ENCODE measurements at places on chromosomes 12 and 14. TPM values are rescaled to one million over a fixed set of nuclear protein-coding genes. Genes with fewer than 3 reads are reported as not detected.

The ALG10 gene
- total RNA-seq = 14.7 TPM

The GRIN2B gene
- total RNA-seq = 23.4 TPM

The PYM1 gene
- total RNA-seq = 39.3 TPM

The HSPB8 gene
- total RNA-seq = 17.1 TPM

GRCh38 chr12:121023799-121024198 lies 7.5 kb upstream of the C12orf43 start:
- H3K36me3 ChIP-seq = no peaks in the 10 kb centered on the region
- DNase-seq = no peak
- no peak overlapping the region for H3K4me3 ChIP-seq
- no peaks in the 10 kb centered on the region for H3K27me3 ChIP-seq

DNA sequence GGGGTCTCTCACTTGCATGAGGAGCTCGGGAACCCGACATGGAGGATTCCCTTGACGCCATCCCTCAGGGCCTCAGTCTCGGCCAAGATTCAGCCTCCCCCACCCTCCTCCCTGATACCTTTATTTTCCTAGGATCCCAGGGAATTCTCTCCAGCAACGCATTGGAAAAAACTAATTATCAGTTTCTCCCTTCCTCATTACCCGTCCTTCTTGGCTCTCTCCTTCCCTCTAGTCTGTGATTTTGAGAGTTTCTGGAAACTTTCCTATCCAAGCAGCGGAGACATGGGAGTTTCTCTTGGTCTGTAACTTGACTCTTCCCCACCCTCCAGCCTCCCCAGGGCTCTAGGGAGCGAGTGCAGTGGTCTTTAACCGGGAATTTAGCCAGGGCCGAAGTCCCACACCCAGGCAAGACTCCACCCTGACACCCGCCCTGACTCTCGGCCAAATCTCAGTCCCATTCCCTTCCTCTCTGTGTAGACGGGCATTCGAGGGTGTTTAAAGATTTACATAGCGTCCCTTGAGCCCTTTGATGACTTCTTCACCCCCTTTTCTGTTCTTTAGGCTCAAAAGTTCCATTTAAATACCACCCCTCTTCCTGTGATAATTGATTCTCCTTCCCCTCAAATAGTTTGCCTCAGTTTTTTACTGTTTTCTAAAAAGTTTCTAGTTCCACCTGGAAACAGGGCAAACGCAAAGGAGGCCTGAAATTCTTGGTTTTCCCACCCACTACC lies 6.7 kb downstream of the HOXC5 start:
- H3K4me1 ChIP-seq = peaks cover 23% of the 10 kb centered on the region
- H3K4me3 ChIP-seq = no peak overlapping the region
- DNase-seq = no peak
- H3K27me3 ChIP-seq = no peaks in the 10 kb centered on the region

DNA sequence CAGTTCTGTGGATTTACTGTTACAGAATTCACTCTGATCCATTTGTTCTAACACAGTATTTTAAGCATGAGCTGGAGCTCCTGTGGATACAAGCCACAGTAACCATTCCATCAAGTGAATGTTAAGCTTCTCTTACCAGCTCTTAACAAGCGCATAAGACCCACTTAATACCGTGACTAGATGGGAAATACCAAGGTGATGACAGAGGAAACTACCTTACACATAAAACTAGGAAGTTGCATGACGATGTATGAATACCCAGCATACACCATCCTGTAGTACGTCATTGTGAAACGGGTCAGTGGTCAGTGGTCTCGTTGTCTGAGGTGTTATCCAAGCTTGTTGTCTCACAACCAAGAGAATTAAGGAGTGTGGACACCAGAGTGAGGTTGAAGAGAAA lies 2.0 kb upstream of the GALC start:
- no peak overlapping the region for H3K4me3 ChIP-seq
- H3K4me1 ChIP-seq = peaks cover 17% of the 10 kb centered on the region
- H3K27me3 ChIP-seq = no peaks in the 10 kb centered on the region
- DNase-seq = no peak
- peak overlapping the region; percentile 61 for H3K27ac ChIP-seq

DNA sequence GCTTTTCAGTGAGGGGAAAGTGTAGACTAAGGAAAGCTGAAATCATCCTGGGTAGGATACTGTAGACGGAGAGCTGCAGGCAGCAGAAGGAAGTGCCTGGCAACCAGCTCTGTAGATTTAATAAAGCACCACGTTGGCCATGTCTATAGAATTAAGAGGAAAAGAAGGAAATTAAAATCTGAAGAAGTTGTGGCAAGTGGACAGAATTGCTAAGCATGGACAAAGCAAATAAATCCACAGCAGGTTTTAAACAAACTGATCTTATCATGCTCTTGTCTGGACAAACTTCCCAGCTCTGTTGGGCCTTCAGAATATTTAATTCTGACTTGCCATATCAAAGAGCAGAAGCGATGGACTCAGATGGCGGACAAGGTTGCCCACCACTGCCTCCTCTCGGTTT lies 27.2 kb upstream of the EVL start:
- H3K27me3 ChIP-seq = no peaks in the 10 kb centered on the region
- H3K4me3 ChIP-seq = no peak overlapping the region
- no peak overlapping the region for H3K27ac ChIP-seq

DNA sequence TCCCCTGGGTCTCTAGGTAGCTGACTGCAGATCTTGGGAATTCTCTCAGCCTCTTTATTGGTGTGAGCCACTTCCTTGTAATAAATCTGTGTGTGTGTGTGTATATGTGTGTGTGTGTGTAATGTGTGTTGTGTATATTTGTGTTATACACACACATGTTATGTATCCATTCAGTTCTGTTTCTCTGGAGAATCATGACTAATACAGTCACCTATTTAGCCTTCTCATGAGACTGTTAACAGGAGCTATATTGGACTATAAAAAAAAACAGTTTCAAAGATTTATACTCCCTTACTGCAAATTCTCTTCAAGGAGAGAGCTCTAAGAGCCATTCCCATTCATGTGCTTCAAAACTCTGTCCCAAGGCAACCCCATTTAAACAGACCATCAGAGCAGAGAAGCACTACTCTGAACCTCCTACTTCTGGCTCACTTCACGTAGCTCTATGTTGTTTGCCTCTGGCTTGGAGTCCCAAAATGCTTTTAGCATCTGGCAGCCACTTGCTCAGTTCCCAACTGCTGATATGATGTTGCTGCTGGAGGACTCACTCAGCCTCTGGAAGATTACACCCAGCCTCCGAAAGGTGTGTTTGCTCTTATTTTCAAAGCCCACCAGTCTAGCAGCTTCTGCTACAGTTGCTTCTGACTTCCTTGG lies 48.7 kb upstream of the KITLG start:
- no peaks in the 10 kb centered on the region for H3K36me3 ChIP-seq
- H3K27ac ChIP-seq = no peak overlapping the region
- no peaks in the 10 kb centered on the region for H3K27me3 ChIP-seq
- DNase-seq = no peak
- no peak overlapping the region for H3K4me3 ChIP-seq

DNA sequence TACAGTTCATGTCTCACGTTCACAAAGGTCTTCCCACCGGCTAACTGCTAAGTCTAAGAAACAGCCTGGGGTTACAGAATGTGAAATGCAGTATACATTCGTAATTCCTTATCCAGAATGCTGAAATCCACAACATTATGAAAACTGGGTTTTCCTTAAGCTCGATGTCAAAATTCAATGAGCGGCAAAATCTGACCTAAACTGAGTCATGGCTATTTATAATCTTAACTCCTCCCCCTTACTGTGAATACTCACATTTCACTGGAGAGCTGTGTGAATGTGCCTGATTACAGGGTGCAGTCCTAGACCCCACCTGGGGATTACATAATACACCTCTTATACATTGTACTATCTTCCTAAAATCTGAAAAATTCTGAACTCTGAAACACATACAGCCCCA lies 35.3 kb downstream of the STX2 start:
- H3K4me1 ChIP-seq = no peaks in the 10 kb centered on the region
- no peak overlapping the region for H3K4me3 ChIP-seq
- no peaks in the 10 kb centered on the region for H3K27me3 ChIP-seq
- no peak for DNase-seq

DNA sequence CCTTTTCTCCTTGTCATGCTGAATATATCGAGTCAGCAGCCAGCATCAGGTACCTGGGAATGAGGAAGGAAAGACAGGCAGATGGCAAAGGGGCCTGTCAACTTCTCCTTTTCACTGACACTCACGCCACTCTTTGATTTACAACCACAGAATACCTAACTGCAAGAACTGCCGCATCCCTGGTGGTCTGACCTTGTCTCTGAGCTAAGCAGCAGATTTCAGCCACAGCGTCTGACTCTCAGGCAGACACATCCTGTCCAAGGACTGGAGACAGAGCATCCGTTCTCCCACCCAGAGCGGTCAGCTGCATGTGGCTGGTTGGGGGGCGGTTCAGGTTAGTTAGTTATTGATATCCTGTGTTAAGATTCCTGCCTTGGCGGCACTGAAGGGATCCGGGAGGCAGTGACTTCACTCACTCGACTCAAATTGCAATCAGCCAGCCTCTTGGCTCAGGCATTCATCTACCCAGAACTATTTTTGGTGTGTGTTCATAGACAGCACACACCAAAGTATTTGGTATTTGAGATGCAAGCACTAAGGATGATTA lies 11.2 kb upstream of the MAP1LC3B2 start:
- DNase-seq = no peak
- H3K4me1 ChIP-seq = no peaks in the 10 kb centered on the region
- no peaks in the 10 kb centered on the region for H3K27me3 ChIP-seq
- no peaks in the 10 kb centered on the region for H3K36me3 ChIP-seq
- H3K27ac ChIP-seq = no peak overlapping the region

DNA sequence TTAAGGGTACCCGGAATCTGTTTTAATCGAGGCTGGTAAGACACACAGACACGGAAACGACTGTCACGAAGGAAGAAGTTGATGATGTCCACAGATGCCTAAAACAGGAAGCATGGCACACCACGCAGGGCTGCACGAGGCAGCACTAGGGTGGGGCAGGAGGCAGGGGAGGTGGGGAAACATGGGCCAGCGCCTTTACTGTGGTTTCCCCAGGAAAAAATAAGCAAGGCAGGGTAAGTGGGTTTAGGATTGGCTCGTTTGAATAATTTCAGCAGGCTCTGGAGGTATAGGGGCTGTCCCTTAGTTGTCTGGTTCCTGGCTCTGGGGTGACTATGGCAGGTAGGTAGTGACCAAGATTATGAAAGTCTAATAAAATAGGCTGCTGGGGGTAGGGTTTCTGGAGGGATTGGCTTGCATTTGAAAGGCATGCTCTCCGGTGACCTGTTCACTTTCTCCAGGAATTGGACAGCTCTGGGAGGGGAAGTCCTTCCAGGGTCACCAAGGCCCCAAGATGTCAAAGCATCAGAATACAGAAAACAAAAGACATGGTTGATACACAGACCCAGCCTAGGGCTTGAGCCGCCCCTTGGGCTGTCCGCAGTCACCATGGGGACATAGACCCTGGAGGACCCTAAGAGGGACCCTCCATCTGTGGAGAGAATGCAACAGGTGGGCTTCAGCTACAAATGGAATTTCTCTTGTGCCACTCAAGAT lies 35.3 kb downstream of the MAP1LC3B2 start:
- peak overlapping the region; percentile 3 for H3K27ac ChIP-seq
- H3K36me3 ChIP-seq = no peaks in the 10 kb centered on the region
- no peak for DNase-seq
- no peaks in the 10 kb centered on the region for H3K27me3 ChIP-seq

- no peaks in the 10 kb centered on the region for H3K27me3 ChIP-seq
- H3K4me3 ChIP-seq = no peak overlapping the region
- no peak overlapping the region for H3K27ac ChIP-seq
- DNase-seq = no peak
- H3K4me1 ChIP-seq = 0 out of 2 replicates have a peak, but pooled peaks cover 11% of the 10 kb centered on the region
- H3K36me3 ChIP-seq = no peaks in the 10 kb centered on the region
Observed at GRCh38 chr12:59432057-59432456, 163.8 kb upstream of the SLC16A7 start.

GRCh38 chr14:75138492-75138891 lies 11.6 kb upstream of the NEK9 start:
- no peaks in the 10 kb centered on the region for H3K27me3 ChIP-seq
- no peak for DNase-seq
- no peaks in the 10 kb centered on the region for H3K4me1 ChIP-seq
- no peak overlapping the region for H3K4me3 ChIP-seq
- peaks cover 2% of the 10 kb centered on the region for H3K36me3 ChIP-seq

- no peak for DNase-seq
- H3K4me3 ChIP-seq = no peak overlapping the region
- H3K4me1 ChIP-seq = peaks cover 9% of the 10 kb centered on the region
- H3K27ac ChIP-seq = no peak overlapping the region
- no peaks in the 10 kb centered on the region for H3K27me3 ChIP-seq
- H3K36me3 ChIP-seq = no peaks in the 10 kb centered on the region
Observed at GRCh38 chr14:92103363-92103989, 2.9 kb downstream of the ATXN3 start.

DNA sequence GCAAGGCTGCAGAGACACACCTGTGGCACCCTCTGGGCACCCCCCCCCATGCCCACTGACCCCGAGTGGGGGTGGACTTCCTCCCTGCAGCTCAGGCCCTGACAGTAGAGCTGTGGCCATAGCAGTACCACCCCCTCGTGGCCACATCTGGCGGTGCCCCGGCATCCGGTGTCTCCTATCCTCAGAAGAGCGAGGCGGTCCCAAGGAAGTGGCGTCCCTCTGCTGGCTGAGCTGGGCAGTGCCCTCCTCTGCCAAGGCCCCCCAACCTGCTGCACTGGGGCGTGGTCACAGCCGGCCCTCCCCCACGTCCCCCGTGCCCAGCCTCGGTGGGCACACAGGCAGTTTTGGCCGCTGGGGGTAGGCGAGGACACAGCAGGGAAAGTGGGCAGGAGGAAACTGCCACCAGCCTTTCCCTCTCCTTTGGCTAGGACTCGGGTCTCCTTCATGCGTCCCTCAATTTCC lies 6.0 kb upstream of the SLC6A12 start:
- no peaks in the 10 kb centered on the region for H3K27me3 ChIP-seq
- DNase-seq = peak; percentile 79
- no peaks in the 10 kb centered on the region for H3K4me1 ChIP-seq
- no peaks in the 10 kb centered on the region for H3K36me3 ChIP-seq
- no peak overlapping the region for H3K27ac ChIP-seq
- no peak overlapping the region for H3K4me3 ChIP-seq

GRCh38 chr12:38389614-38390013 lies 73.0 kb downstream of the ALG10B start:
- H3K4me3 ChIP-seq = no peak overlapping the region
- H3K36me3 ChIP-seq = no peaks in the 10 kb centered on the region
- DNase-seq = no peak
- H3K27ac ChIP-seq = no peak overlapping the region
- no peaks in the 10 kb centered on the region for H3K27me3 ChIP-seq
- no peaks in the 10 kb centered on the region for H3K4me1 ChIP-seq

DNA sequence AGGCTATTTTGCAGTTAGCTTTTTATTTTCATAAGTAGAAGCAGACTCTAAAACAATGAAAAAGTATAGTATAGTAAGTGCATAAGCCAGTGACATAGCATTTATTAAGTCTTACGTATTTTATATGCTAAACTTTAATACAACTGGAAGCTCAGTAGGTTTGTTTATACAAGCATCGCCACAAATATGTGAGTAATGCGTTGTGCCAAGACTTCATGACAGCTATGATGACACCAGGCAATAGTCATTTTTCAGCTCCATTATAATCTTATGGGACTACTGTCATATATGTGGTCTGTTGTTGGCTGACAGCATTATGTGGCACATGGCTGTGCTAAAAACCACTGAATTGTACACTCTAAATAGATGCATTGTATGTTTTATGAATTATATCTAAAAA lies 40.3 kb downstream of the SLC38A2 start:
- H3K27ac ChIP-seq = no peak overlapping the region
- no peaks in the 10 kb centered on the region for H3K27me3 ChIP-seq
- H3K36me3 ChIP-seq = no peaks in the 10 kb centered on the region

All from Caco-2 (cell line).